KG1 (cell line): ENCODE measurements at places on chromosomes 16 and 17.

GRCh38 chr17:76106703-76107102, 3.1 kb upstream of the EXOC7 start:
- DNase-seq = no peak

GRCh38 chr17:29133121-29133713, 47.0 kb downstream of the MYO18A start:
- no peak for DNase-seq

DNA sequence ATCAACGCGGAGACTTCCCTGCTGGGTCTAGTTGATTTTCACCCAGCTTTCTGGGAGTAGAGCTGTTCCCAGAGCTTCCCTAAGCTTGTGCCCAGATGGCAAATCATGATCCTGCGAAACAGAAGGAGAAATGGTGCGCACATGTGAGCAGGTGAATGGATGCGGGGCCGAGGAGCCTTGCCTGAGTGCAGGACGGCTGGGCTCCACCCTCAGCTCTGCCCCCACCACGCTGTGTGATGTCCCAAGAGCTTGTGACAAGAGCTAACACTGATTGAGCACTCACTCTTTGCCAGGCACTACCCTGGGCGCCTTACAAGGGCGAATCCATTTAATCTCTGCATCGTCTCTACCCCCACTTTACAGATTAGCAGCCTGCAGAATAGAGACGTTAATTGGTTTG, 162.7 kb upstream of the RPL38 start:
- DNase-seq = no peak

GRCh38 chr16:82019535-82019934, 8.3 kb upstream of the SDR42E1 start:
- DNase-seq = no peak
